ENCODE measurements at places on chromosomes 5 and 9. TPM values are rescaled to one million over a fixed set of nuclear protein-coding genes. Genes with fewer than 3 reads are reported as not detected.
A peak's percentile ranks its signal among the peaks of the same experiment; 100 is the strongest.

GRCh38 chr5:21237461-21237860 lies 1249.5 kb upstream of the CDH18 start:
- no peak for DNase-seq

- no peak for DNase-seq
Measured at GRCh38 chr9:114011313-114011712, 66.8 kb downstream of the AMBP start.

DNA sequence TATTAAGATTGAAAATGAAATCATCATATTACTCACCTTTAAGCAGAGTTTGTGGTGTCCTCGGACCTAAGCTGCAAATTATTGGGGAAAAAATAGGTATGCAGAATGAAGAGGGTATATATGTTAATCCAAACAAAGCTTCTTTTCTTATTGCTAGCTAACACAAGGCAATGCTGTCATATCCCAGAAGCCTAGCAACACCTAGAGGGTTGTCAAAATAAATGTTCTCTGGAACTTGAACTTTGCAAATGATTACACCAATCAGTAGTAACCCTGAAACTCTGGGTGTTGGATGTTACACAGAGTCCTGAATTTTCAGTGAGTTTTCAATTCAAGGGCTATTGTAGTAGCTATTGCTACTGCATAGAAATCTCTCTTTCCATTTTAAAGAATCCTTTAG lies at the start of gene C6:
Gene C6 (minus strand): TSS at position 193 of the 400 bp plus-strand sequence. CDS start 10,302 bp downstream, outside the sequence.
- DNase-seq: no peak

Gene SOHLH1
- total RNA-seq: 0.21 TPM

Gene MLANA
- not detected for total RNA-seq

DNA sequence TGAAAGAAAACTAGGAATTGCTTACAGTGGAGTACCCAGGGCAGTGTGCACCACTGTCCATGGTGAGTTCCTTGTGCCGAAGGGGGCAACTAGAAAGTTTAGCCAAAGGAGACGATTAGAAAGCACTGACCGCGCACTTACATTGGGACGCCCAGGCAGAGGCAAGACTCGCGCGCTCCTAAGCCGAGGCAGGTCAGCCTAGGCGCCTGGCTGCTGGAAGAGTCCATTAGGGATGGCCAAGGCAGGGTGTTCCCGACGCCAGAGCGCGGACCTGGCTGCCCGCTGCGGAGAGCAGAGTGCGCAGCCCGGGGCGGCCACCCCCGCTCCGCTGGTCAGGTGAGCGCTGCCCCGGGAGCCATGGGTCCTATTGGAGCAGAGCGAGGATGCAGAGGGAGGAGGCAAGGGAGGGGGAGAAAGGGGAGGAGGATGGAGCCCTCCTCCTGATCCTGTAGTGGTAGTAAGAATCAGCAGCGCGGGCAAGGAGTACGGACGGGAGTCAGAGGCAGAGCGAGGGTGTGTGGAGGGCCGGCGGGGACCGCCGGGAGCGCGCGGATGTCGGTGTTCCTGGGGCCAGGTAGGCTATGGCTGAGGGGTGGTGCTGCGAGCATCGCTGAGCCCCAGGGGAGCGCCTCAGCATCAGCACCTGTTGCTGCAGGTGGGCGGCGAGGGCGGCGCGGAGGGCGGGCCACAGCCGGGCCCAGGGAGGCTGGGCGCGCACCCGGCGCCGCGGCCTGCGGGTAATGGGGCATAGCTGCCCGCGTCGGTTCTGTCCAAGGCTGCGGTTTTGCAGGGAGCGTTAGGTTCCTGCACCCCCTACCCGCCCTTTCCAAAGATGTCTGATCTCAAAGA lies at the start of gene ADGRV1:
Gene ADGRV1 (plus strand): TSS at position 454 of the 849 bp plus-strand sequence. CDS start 99 bp downstream, at position 553.
- DNase-seq: peak; percentile 98

DNA sequence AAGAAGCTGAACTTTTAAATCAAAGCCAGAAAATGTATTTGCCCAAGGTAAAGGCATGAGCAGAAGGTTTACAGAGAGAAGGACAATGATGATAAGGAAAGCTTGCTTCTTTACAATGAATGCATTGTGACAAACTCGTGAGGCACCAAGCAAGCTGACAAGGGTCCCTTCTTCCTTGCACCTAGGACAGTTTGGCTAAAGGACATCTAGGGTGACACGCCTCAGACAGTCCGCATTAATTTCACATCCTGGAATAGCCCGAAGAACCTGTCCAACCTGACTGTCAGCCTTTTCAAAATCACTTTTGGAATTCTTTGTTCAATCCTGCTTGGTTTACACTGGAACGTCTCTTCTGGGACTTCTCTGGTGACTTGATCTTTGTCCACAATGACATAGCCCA lies 146.4 kb upstream of the MAP3K1 start:
- DNase-seq: no peak

DNA sequence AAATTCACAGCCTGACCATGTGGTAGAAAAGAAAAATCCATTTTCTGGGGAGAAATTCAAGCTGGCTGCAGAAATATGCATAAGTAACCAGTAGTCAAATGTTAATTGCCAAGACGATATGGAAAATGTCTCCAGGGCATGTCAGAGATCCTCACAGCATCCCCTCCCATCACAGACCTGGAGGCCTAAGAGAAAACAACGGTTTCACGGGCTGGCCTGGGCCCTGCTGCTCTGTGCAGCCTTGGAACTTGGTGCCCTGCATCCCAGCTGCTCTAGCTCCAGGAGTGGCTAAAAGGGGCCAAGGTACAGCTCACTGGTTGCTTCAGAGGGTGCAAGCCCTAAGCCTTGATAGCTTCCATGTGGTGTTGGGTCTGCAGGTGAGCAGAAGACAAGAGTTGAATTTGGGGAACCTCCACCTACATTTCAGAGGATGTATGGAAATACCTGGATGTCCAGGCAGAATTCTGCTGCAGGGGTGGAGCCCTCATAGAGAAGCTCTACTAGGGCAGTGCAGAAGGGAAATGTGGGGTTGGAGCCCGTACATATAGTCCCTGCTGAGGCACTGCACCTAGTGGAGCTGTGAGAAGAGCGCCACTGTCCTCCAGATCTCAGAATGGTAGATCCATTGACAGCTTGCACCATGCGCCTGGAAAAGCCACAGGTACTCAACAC lies 49.7 kb downstream of the PTBP3 start:
- DNase-seq: peak; percentile 27

GRCh38 chr9:126151031-126151685 lies 175.5 kb upstream of the MVB12B start:
- DNase-seq: no peak

DNA sequence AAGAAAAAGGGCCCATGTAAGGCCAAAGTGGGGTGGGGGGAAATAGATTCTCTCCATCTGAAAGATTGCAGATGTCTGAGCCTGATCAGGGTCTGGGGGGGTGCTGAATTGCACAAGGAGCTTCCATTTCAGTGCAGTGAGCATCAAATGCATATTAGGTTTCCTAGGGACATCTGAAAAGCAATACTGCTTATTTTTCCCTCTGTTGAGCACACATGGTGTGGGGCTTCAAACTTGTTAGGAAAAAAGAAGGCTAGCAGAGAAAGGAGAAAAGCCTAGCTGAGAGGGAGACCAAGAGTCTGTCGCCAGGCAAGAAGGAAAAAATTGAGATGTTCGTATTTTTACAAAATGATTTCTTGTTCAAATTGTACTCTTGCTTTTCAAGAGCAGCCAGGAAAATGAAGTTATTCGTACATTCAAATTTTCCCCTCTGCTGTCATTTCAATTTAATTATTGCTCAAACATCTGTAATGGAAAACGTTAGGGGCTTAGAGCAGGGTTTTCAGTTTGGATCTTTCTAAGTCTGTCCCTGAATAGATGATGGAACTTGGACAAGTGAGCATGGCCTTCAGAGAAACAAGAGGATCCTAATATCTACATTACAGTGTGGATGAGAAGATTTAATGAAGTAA lies 191.9 kb upstream of the GAS1 start:
- DNase-seq: no peak

Gene MYOZ3
- 13.8 TPM for total RNA-seq

DNA sequence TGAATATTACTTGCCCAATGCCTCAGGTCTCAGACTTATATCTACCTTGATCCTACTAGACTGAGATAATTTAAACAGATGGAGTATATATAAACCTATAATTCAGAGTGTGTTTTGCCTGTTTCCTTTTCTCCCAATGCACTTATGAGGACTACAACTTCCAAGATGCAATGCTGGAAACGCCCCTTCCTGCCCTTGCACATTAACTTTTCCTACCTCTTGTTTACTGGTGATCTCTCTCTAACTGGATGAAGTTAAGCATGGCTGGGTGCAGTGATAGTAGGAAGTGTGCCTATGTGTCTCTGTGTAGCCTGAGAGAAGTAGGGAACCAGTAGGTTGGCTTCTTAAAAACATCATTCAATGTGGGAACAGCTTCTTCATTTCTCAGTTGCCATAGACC lies 115.2 kb downstream of the SVEP1 start:
- DNase-seq: peak; percentile 66

DNA sequence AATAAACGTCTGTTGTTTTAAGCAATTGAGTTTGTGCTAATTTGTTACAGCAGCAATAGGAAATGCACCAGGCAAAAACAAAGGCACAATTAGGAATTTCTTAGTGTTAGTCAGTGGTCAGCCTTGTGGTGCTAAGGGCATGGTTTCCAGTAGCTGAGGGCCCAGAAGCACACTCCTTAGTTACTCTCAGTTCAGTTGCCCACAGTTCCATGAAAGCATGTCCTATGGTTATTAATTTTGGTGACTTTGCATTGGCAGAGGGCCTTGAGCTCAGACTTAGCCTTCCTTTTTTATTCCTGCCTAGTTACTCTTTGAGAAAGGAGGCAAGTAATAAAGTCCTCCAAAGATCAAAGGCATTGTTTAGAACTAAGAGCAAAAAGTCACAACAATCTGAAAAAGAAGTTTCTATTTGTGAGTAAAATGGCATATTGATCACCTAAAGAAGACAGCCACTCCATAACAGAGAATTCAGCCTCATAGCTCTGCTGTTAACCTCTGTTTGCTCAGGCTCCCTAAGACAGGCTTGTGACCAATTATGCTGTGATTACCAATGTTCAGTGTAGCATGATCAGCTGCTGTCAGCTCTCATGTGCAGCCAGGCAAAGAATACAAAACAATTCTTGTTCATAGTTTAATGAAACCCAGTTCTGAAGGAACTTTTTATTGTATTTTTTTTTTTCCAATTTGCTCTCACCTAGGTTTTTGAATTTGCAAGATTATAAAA lies 57.0 kb upstream of the MROH2B start:
- peak; percentile 5 for DNase-seq

Gene HAVCR2
- 0.49 TPM for total RNA-seq

Gene OR4F3
- not detected for total RNA-seq

DNA sequence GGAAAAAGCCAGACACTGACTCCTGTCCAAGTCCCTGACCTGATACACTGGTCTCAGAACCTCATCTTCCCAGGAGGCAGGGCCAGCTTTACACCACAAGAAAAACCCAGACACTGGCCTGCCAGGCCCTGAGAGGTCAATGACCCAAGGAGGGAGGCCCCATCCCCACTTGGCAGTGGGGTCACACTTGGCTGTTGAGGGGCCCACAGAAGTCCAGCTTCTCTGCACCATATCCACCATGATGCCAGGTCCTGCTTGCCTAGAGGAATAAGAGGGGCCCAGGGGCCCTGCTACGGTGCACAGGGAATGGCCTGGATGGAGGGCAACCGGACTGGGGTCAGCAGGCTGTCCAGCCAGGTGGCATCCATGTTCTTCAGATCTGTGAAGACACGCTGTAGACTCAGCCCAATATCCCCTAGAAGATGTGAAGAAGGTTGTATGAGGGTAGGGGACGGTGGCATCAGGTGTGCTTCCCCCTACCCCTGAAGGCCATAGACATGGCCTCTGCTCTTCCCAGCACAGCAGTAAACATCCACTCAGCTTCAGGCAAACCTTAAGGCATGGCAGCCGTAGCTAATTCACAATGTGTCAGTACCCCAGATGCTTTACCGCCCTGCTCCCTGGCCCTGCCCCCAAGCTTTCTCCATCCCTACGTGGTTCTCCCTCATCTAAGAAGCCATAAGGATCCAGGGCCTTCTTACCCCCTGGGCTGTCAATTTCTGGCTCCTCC lies 6.7 kb downstream of the IRF1 start:
- no peak for DNase-seq

Gene ENHO
- total RNA-seq: 9.2 TPM

- no peak for DNase-seq
Measured at GRCh38 chr5:157533011-157533481, 42.5 kb downstream of the ADAM19 start.

Gene NIM1K
- total RNA-seq: not detected

DNA sequence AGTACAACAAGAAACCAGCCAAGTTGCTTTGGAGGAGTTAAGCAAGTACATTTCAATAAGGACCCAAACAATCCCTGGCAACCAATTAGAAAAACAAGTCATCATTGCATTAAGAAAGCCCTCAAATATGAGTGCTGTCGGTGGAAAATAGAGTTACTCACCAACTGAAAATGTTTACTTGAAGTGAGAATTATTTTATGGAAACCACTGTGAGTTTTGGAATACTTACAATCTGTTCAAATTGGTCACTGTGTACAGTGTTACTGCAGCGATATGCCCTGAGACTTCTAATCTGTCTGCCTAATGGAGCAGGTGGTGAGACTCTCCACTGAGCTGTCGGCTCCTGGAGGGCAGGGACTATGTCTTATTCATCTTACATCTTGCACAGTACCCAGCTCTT lies 1073.2 kb upstream of the DMAC1 start:
- DNase-seq: no peak

Gene SMIM32
- 0.56 TPM for total RNA-seq

Gene ZDHHC11B
- 1.3 TPM for total RNA-seq

- no peak for DNase-seq
Measured at GRCh38 chr9:120482424-120483186, 97.4 kb downstream of the CDK5RAP2 start.

- DNase-seq: no peak
Measured at GRCh38 chr5:72353046-72353445, 32.9 kb downstream of the PTCD2 start.

Gene PCDHGB2
- 5.8 TPM for total RNA-seq

Gene CAVIN4
- 6.0 TPM for total RNA-seq

Gene HMMR
- 54.8 TPM for total RNA-seq

DNA sequence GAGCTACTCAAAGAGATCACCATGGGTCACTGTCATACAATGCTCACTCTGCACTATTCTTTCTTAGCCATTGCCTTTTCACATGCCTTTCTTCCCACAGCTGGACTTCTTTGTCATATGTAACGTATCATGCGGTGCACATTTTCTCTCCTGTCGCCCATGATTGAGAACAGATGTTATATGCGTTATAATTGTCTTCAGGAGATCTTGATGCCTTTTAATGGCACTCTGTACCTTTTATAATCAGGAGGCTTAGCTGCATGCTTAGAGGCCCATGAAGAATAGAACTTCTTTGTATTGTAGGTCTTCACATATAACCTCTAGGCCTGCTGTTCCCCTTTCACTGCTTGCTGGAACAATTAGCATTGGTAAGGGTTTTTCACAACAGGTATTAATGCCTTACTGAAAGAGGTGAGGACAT lies 436.1 kb downstream of the CDH10 start:
- DNase-seq: peak; percentile 63

Gene CNTNAP3B
- 1.9 TPM for total RNA-seq

- DNase-seq: no peak
Measured at GRCh38 chr5:52139888-52140615, 647.7 kb upstream of the ITGA1 start.

GRCh38 chr9:125515983-125516940 lies 190.7 kb downstream of the MAPKAP1 start:
- no peak for DNase-seq

Gene PTGR1
- 21.9 TPM for total RNA-seq

GRCh38 chr5:65364907-65365306 lies 116.8 kb downstream of the ADAMTS6 start:
- DNase-seq: no peak

Data from GM23338 (cell line).